ENCODE measurements at places on chromosomes 13 and 19. TPM values are rescaled to one million over a fixed set of nuclear protein-coding genes. Genes with fewer than 3 reads are reported as not detected.

- H3K4me3 ChIP-seq: no peak overlapping the region
- H3K4me1 ChIP-seq: peaks cover 15% of the 10 kb centered on the region
- no peak for DNase-seq
- H3K27me3 ChIP-seq: no peaks in the 10 kb centered on the region
- no peaks in the 10 kb centered on the region for H3K36me3 ChIP-seq
Measured at GRCh38 chr19:8192221-8192820, 16.8 kb upstream of the CERS4 start.

DNA sequence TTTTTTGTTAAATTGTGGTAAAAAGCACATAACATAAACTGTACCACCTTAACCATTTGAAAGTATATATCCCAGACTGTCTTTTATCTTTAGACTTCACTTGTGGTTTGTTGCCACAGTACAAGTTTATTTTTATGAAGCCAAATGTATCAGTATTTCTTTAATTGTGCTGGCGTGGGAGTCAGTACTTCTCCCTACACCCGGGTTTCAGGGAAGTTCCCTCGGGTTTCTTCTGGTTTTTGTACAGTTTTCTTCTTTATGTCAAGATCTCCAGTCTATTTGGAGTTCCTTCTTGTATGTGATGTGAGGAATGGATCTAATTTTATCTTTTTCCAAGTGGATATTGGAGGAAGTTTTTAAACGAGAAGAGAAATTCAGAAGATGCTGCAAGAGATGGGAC, 20.5 kb downstream of the CCDC8 start:
- no peaks in the 10 kb centered on the region for H3K4me1 ChIP-seq
- no peak for DNase-seq
- peaks cover 43% of the 10 kb centered on the region for H3K36me3 ChIP-seq
- no peak overlapping the region for H3K4me3 ChIP-seq
- H3K27me3 ChIP-seq: peaks cover 5% of the 10 kb centered on the region

GRCh38 chr13:28426381-28426780, 68.5 kb downstream of the FLT1 start:
- no peaks in the 10 kb centered on the region for H3K4me1 ChIP-seq
- H3K27me3 ChIP-seq: no peaks in the 10 kb centered on the region
- DNase-seq: no peak
- H3K36me3 ChIP-seq: no peaks in the 10 kb centered on the region

- H3K36me3 ChIP-seq: no peaks in the 10 kb centered on the region
- H3K4me3 ChIP-seq: no peak overlapping the region
- H3K4me1 ChIP-seq: no peaks in the 10 kb centered on the region
- H3K27ac ChIP-seq: no peak overlapping the region
- DNase-seq: no peak
Measured at GRCh38 chr13:78012046-78012445, 93.4 kb upstream of the EDNRB start.

The PRODH2 gene
- not detected for total RNA-seq

- H3K4me3 ChIP-seq: no peak overlapping the region
- H3K36me3 ChIP-seq: no peaks in the 10 kb centered on the region
- H3K27ac ChIP-seq: no peak overlapping the region
- H3K4me1 ChIP-seq: no peaks in the 10 kb centered on the region
- DNase-seq: no peak
- no peaks in the 10 kb centered on the region for H3K27me3 ChIP-seq
Measured at GRCh38 chr13:23440821-23441618, 7.5 kb upstream of the SACS start.

GRCh38 chr13:111948811-111949210, 118.1 kb upstream of the SOX1 start:
- no peaks in the 10 kb centered on the region for H3K4me1 ChIP-seq
- no peak overlapping the region for H3K4me3 ChIP-seq
- H3K27ac ChIP-seq: no peak overlapping the region
- H3K27me3 ChIP-seq: no peaks in the 10 kb centered on the region
- H3K36me3 ChIP-seq: no peaks in the 10 kb centered on the region

DNA sequence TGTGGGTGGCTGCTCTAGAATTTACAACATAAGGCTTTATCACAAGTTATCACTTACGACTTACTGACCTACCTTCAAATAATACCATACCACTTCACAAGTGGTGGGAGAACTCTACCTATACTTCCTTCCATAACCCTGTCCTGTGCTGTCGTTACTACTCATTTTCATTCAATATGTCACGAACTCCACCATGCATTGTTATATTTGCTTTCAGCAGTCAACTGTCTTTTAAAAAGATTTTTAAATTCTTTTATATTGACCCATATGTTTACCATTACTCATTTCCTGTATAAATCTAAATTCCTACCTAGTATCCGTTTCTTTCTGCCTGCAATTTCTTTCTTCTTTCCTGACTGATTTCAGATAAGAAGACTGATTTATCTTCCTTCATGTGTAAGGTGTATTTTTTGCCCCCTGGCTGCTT, 200.0 kb downstream of the KLF12 start:
- H3K27me3 ChIP-seq: no peaks in the 10 kb centered on the region
- H3K36me3 ChIP-seq: no peaks in the 10 kb centered on the region
- no peak overlapping the region for H3K4me3 ChIP-seq

- H3K4me3 ChIP-seq: no peak overlapping the region
- DNase-seq: no peak
- H3K4me1 ChIP-seq: no peaks in the 10 kb centered on the region
- H3K27me3 ChIP-seq: no peaks in the 10 kb centered on the region
- no peak overlapping the region for H3K27ac ChIP-seq
- H3K36me3 ChIP-seq: no peaks in the 10 kb centered on the region
Measured at GRCh38 chr13:43787997-43788396, 1.2 kb upstream of the ENOX1 start.

The CCDC124 gene
- total RNA-seq: 145 TPM

- no peaks in the 10 kb centered on the region for H3K36me3 ChIP-seq
- H3K4me1 ChIP-seq: peaks cover 17% of the 10 kb centered on the region
- DNase-seq: no peak
Measured at GRCh38 chr13:29458419-29458818, 137.1 kb downstream of the SLC7A1 start.

- no peaks in the 10 kb centered on the region for H3K4me1 ChIP-seq
- no peak overlapping the region for H3K4me3 ChIP-seq
- no peaks in the 10 kb centered on the region for H3K27me3 ChIP-seq
- H3K27ac ChIP-seq: no peak overlapping the region
Measured at GRCh38 chr13:61247149-61247936, 168.3 kb downstream of the PCDH20 start.

GRCh38 chr19:29851769-29852521, 40.2 kb downstream of the CCNE1 start:
- no peaks in the 10 kb centered on the region for H3K27me3 ChIP-seq
- peaks cover 9% of the 10 kb centered on the region for H3K4me1 ChIP-seq
- DNase-seq: no peak
- no peak overlapping the region for H3K27ac ChIP-seq
- H3K36me3 ChIP-seq: no peaks in the 10 kb centered on the region

- H3K4me3 ChIP-seq: no peak overlapping the region
- H3K27me3 ChIP-seq: no peaks in the 10 kb centered on the region
- DNase-seq: no peak
Measured at GRCh38 chr13:99374169-99374991, 67.2 kb upstream of the GPR183 start.

The OXGR1 gene
- not detected for total RNA-seq

All from K562 (cell line).